Hematopoietic multipotent progenitor cell treated with erythropoietin and hydrocortisone succinate and interleukin-3 and kit ligand, for 17 days (in vitro differentiated cells): ENCODE measurements at places on chromosomes 3 and 15.

GRCh38 chr3:135650309-135650708 is 315.2 kb upstream of the PPP2R3A start:
- no peak for DNase-seq

DNA sequence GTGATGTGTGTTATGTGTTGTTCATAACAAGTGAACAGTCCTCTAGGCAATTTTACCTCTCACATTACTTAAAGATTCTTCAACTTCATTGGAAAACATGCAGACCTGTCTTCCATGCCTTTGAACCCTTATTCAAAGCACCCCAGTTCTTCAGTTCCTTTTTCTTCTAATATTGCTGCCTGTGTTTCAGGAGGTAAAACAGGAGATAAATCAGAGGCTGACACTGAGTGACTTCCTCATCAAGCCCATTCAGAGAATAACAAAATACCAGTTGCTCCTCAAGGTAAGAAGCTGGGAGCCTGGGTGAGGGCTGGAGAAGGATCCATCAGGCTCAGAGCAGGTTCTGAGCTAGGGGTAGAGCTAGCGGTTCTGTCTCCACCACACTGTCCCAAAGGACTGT is 71.1 kb upstream of the UMPS start:
- DNase-seq, result no peak

DNA sequence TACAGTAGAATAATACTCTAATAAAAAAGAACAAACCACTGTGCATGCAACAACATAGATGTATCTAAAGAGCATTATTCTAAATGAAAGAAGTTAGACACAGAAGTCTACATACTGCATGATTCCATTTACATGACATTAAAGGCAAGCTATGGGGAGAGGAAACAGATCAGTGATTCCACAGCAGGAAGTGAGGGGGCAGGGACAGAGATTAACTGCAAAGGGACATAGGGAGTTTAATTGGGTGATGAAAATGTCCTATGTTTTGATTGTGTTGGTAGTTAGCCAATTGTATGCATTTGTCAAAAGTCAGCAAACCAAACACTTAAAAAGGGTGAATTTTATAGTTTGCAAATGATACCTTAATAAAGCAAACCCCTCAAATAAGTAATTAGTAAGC is 13.8 kb downstream of the CRYGS start:
- DNase-seq, result no peak

- no peak for DNase-seq
Measured at GRCh38 chr15:75733761-75734651, 21.4 kb upstream of the CSPG4 start.

DNA sequence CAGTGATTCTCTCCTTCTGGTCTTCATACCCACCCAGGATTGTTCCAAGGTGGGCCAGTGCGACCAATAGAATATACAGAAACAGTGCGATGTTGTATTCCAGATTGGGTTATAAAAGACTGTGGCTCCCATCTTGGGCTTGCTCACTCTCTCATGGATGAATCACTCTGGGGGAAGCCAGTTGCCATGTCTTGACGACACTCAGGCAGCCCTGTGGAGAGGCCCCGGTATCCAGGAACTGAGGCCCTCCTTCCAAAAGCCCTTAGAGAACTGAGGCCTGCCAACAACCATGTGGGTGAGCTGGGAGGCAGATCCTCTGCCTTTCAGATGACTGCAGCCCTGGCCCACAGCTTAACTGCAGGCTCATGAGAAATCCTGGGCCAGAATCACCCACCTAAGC is 57.2 kb downstream of the SH3GL3 start:
- no peak for DNase-seq

DNA sequence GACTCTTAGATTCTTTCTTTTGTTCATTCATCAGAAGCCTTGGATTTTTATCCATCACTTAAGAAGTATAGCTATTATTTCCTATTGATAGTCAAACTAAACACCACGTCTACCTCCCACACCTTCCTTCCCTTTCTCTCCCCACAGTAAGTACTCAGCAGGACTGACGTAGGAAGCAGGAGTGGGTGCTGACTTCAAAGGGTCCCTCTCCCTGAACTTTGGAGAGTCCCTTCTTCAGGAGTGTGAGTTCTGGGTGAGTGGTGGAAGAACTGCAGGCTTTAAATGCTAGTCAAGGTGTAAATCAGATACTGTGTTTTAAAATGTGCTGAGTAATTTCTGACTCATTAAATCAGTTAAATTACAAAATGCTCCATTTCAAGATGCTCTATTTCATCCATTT is 126.5 kb upstream of the BFSP2 start:
- no peak for DNase-seq

GRCh38 chr3:36964817-36965216 is 20.0 kb upstream of the TRANK1 start:
- no peak for DNase-seq

DNA sequence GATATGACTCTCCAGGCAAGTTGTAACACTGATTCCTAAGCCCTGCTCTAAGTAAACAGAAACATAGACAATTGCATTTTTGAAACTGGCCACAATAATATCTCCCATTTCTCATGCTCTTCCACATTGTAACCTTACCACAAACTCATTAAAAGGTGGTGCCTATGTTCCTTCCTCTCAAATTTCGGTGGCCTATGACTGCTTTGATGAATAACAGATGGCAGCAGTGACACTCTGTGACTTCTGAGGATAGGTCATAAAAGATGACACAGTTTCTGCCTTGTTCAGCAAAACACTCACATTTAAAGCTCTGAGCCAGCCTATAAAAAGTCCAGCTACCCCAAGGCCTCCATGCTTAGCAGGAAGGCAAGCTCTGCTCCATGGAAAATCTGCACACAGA is 195.2 kb downstream of the EFHB start:
- DNase-seq, result no peak

- DNase-seq, result no peak
Measured at GRCh38 chr3:31561891-31562290, 29.2 kb downstream of the STT3B start.

GRCh38 chr15:57656434-57656833 is 50.1 kb upstream of the POLR2M start:
- DNase-seq, result no peak

DNA sequence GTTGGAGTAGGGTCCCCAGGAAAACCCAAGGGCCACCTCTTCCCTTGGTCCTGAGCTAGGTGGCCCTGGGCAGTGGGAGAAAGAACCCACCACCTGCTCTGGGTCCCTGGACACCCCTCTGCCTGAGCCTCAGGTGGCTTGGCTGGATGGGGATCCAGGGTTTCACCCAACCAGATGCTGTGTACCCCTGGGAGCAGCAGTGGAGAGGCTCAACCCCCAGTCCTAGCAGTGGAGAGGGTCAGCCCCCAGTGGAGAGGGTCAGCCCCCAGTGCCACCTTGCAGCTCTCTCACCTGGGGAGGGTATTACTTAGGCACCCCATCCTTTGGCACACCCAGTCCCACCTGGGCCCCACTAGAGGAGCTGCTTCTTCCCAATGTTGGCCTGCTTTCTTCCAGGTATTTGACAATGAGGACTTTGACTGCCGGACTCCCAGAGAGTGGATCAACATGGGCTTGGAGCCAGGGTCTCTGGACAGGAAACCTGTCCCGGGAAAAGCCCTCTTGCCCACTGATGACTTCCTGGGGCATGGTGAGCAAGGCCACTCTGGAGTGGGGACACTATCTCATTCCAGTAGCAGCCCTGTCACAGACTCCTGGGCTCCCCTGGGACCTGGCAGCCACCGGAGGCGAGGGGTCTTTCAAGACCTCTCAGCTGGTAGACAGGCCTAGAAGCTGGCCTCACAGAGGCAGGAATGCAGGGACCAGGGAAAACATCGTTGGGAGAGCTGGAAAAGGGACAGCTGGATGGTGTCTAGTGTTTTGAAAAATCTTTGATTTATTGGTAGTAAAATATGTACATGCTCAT is 11.6 kb downstream of the DNAH1 start:
- DNase-seq, result no peak

- no peak for DNase-seq
Measured at GRCh38 chr3:178223876-178224275, 312.4 kb upstream of the KCNMB2 start.

GRCh38 chr3:183513046-183513706 is 42.3 kb downstream of the KLHL6 start:
- DNase-seq, result no peak

GRCh38 chr15:49718846-49719245 is 98.0 kb downstream of the DTWD1 start:
- no peak for DNase-seq

DNA sequence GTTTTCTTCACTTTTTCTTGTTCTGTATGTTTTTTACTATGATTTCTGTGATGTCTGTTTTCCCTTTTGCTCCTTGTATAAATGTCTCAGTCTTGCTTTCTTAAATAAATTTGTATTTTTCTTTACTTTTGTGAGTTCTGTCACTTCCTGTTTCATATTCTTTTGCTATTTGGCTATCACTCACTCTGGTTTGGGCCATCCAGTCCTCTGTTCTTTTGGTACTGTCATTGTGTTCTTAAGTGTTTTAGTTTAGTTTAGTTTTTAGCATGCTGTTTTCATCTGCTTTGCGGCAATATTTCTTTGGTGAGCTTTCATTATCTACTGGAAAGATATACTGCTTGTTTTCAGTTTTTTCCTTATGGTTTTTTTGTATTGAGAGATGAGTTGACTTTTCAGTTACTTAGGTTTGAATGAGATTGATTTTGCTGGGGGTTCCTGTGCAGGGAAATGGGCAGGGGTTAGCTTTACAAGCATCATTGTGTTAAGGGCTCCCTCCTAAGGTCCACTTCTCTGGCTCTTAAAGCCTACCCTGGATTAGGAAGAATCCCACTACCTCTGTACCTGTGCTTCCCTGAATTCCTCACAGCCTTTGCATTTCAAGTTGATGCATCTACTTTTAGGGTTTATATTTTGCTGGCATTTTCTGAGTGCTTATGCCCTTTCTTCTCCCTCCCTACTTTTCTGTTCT is 35.1 kb downstream of the PDCD6IP start:
- no peak for DNase-seq

- no peak for DNase-seq
Measured at GRCh38 chr3:19456738-19457137, 308.4 kb downstream of the KCNH8 start.

GRCh38 chr3:187290503-187290902 is 1.0 kb downstream of the MASP1 start:
- DNase-seq, result no peak
